ENCODE measurements at places on chromosomes 2 and 18.

- no peak for DNase-seq
Observed at GRCh38 chr18:55003695-55004094, 44.4 kb upstream of the CCDC68 start.

DNA sequence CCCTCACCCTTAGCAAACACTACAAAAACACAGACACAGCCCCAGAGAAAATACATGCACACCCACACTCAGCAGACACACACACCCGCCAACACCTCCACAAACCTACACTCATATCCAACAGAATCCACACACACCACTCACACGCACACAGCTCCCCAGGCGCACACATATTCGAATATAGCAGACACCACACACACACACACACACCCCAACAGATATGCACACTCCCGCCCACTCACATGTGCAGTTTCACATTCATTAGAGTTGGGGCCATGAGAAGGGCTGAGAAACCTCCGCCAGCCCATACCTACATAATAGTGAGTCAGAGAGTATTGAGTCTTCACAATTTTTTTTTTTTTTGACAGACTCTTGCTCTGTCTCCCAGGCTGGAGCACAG is 29.4 kb upstream of the NOTO start:
- DNase-seq = no peak

GRCh38 chr2:7530001-7530400 is 612.8 kb downstream of the RNF144A start:
- DNase-seq = no peak

GRCh38 chr2:151534001-151534400 is 124.3 kb downstream of the RIF1 start:
- no peak for DNase-seq

DNA sequence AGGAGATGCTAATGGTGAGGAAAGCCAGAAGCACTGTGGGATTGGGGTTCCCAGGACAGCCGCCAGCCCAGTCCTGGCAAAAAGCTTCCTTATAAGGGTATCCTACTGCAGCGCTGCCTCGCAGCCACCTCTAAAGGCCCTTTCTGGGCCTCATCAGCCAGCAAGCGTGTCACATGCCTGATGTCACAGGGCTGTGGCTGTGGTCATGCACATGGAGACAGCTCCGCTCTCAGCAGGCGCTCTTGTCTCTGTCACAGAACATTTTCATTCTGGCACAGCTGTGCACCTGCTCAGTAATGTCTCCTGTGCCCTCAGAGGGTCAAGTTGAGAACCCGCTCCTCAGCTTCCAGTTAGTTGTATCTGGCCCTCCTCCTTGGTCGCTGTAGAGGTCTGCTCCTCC is 17.7 kb upstream of the MAL start:
- no peak for DNase-seq

GRCh38 chr2:63648632-63649031 is 59.9 kb downstream of the MDH1 start:
- DNase-seq = no peak

DNA sequence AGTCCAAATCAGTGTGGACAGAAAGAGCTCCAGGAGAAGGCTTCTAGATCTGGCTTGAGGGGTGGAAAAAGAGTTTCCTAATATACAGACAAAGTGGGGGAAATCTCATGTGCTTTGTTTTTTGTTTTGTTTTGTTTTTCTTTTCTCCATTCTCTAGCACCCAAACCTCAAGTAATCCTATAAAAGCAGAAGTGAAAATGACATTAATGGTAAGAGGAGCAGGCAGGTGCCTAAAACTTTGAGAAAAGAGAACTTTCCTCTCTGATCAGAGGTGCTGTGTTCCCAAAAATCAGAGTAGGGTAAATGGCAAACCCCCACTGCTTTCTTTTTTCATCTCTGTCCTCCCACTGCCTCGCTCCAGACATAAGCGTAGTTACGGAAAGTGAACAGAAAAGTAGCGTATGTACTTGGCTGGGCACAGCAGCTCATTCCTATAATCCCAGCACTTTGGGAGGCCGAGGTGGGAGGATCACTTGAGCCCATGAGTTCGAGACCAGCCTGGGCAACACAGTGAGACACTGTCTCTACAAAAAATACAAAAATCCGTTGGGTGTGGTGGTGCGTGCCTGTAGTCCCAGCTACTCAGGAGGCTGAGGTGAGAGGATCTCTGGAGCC is 77.8 kb downstream of the FAM161A start:
- DNase-seq = no peak

DNA sequence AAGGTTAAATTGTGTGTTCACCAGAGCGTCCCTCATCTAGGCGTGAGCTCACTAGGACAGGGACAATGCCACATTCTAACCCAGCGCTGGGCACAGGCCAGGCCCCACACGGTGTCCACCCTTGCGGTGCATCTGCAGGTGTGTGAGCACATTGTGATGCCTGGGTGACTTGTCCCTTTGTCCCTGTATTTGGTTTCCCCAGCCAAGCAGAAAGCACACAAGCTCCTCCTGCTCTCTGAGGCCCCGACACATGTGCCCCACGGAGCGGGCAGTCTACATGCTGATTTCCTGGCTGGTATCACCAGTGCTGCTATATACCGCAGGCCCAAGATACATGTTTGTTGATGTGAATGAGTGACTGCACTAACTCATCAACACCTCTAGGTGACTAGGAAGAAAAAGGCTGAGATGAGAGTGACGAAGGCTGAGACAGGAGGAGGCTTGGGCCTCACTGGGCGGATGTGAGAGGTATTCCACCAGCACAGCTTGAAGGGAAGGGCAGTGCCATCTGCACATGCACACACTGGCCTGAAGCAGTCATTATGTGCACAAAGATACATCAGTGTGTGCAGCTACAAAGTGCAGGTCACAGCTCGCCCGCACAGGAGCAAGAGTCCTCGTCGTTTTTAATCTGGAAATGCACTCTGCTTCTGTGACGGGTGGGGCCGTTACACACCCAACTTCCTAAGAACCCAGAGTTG is 205.9 kb downstream of the EIPR1 start:
- DNase-seq = no peak

DNA sequence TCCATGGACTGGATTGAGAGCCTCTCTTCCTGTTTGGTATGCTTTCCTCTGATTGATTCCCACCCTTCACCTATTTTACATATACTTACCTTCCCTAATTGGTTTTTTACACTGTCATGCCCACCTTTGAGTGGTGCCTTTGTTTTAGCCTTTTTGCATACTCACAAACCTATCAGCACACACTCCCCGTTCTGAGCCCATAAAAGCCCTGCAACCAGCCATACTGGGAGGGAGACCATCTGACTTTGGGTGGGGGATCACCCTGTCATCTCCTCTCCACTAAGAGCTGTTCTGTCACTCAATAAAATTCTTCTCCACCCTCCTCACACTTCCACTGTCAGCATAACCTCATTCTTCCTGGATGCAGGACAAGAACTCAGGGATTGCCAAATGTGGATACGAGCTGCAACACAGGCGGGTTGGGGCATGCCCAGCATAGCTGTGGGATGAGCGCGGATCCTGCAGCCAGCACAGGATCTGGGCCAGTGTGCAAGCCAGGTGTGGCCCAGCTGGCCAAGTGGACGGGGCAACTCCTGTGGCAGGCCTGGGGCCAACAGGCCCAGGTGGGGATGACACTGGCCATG is 9.4 kb upstream of the MOB1A start:
- no peak for DNase-seq
